ENCODE measurements at places on chromosomes 7 and 10. TPM values are rescaled to one million over a fixed set of nuclear protein-coding genes. Genes with fewer than 3 reads are reported as not detected.

The WNT2 gene
- not detected for total RNA-seq

The PTPRN2 gene
- 0.22 TPM for total RNA-seq

The CDK13 gene
- 130 TPM for total RNA-seq

The LRCH4 gene
- total RNA-seq = 244 TPM

The NYAP1 gene
- total RNA-seq = 0.33 TPM

The NPTX2 gene
- total RNA-seq = not detected

The UNC5B gene
- 0.08 TPM for total RNA-seq

The KLLN gene
- total RNA-seq = 0.42 TPM

The MOGAT3 gene
- total RNA-seq = not detected

The UNCX gene
- not detected for total RNA-seq

The CYP2C19 gene
- not detected for total RNA-seq

The ADAMTS14 gene
- total RNA-seq = not detected

The EVX1 gene
- total RNA-seq = not detected

The MEOX2 gene
- total RNA-seq = not detected

The TMEM106B gene
- total RNA-seq = 17.3 TPM

The SEMA3E gene
- not detected for total RNA-seq

The ASCC1 gene
- total RNA-seq = 16.5 TPM

The PTEN gene
- 57.5 TPM for total RNA-seq

The CALU gene
- 31.9 TPM for total RNA-seq

The CUBN gene
- 6.5 TPM for total RNA-seq

The BHLHA15 gene
- not detected for total RNA-seq

The TUBAL3 gene
- total RNA-seq = not detected

The HOXA6 gene
- not detected for total RNA-seq

The DLX5 gene
- total RNA-seq = not detected

The PNLIP gene
- total RNA-seq = not detected

The TBX20 gene
- not detected for total RNA-seq

The LIPM gene
- total RNA-seq = not detected

The NPFFR1 gene
- not detected for total RNA-seq

The GIMAP1 gene
- 6.1 TPM for total RNA-seq

The CC2D2B gene
- total RNA-seq = not detected

The PAPOLB gene
- not detected for total RNA-seq

The NANOS1 gene
- total RNA-seq = 0.50 TPM

The KCNK18 gene
- not detected for total RNA-seq

The RHEB gene
- total RNA-seq = 61.0 TPM

The FOXI2 gene
- total RNA-seq = not detected

The SLC26A5 gene
- not detected for total RNA-seq

The COL17A1 gene
- not detected for total RNA-seq

The EDRF1 gene
- 46.9 TPM for total RNA-seq

The TMEM176B gene
- not detected for total RNA-seq

The CUX1 gene
- 40.3 TPM for total RNA-seq

The DNA2 gene
- total RNA-seq = 9.9 TPM

The CCDC172 gene
- not detected for total RNA-seq

The PDAP1 gene
- 34.5 TPM for total RNA-seq

The SSC4D gene
- total RNA-seq = not detected

The GHRHR gene
- total RNA-seq = not detected

The CPN1 gene
- not detected for total RNA-seq

The SAP25 gene
- 30.2 TPM for total RNA-seq

The INMT gene
- 0.14 TPM for total RNA-seq

The FAM170B gene
- not detected for total RNA-seq

The RBP4 gene
- not detected for total RNA-seq

The TRPV6 gene
- total RNA-seq = not detected

The SCIN gene
- not detected for total RNA-seq
